ENCODE measurements at places on chromosomes 11 and 22.
A peak's percentile ranks its signal among the peaks of the same experiment; 100 is the strongest.

DNA sequence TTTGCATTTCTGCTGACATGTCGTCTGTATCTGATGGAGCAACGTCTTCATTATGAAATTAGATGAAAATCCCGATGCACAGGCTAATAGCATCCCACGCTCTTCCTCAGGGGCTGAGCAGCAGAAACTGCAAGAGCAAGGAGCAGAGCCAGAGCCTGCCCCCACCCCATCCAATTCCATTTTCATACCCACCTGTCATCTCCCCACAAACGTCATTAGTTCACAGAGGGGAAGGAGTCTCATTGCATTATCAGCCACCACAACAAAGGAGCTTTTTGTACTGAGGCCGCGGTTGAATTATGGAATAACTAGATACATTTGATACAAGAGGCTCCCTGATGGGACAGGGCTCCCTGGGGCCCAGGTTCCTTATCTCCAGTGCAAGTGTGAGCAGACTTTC is 515.0 kb downstream of the NTM start:
- no peak for DNase-seq

DNA sequence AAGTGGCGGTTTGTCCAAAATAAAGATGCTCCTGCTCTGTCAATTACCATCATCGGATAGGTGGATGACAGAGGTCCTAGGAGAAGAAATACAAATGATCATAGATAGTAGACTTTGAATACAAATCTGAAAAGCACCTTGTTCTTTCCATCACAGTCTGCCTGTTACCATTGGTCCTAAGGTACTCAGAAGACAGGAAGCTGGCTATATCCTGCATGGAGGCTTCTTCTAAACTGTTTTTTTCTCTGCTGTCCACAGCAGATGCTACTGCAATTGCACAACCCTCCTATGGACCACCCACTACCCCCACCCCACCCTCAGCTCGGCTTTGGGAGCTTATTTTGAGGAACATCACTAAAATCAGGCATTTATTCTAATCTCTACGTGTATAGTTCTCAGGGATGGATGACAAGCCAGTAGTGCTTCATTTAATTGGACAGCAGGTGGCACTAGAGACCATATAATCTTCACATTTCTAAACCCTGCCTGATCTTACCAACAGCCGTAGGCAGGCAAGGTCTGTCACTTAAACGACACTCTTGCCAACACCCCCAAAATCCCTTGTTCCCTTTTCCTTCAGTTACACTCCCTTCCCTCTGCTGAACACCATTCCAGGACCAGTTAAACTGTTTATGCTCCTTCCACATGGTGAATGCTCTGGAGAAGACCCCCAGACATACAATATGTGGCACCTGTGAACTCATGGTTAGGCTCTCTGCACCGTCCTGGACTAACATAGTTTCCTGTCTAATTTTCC is 6.6 kb upstream of the PTS start:
- peak; percentile 4 for DNase-seq

- no peak for DNase-seq
Observed at GRCh38 chr11:105673089-105673488, 63.2 kb downstream of the GRIA4 start.

- no peak for DNase-seq
Observed at GRCh38 chr22:45493286-45493771, 9.4 kb upstream of the FBLN1 start.

DNA sequence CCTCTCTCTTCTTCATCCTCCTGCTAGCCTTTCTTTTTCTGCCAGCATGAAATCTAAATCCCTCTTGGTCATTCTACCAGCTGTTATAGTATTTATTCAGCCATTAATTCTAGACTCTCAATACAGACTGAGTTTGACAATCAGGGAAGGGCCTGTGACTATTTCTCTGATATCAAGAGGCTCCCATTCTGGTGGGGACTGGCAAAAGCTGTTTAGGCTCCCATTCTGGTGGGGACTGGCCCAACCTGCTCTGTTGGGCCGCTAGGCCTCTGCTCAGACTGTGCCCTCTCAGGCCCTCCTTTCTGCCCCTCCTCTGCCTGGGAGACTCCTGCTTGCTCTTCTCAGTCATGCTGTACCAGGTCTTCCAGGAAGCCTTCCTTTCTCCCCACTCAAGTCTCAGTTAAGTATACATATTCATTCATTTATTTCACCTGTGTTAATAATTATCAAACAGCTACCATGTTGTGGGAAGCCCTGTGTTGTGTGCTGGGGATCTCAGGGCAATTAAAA is 323.7 kb upstream of the NARS2 start:
- DNase-seq = no peak

DNA sequence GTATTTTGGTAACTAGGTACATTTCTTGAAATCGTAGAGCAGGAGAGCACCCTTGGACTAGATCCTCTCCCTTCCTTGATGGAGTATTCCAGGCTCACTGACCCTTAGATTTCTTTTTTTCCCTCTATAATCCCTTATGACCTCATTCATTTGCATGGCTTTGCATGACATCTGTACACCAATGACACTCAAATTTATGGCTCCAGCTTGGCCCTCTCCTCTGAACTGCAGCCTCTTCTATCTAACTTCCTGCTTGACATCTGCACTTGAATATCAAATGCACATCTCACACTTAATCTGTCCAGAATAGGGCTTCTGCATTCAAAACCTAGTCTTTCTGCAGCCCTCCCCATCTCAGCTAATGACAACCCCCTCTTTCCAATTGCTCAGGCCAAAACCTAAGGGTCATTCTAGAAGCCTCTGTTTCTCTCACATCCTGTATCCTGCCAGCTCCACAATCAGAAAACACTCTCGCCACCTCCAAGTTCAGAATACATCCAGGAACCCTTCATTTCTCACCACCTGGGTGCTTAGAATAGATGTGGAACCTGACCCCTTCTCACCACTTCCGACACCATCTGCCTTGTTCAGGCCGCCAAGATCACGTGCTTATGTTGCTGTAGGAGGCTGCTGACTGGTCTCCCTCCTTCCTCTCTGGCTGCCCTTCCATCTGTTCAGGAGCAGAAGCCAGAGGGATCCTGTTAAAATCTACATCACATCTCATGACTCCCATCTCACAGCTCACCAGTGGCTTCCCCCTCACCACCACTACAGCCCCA is 138.9 kb upstream of the MTNR1B start:
- no peak for DNase-seq

DNA sequence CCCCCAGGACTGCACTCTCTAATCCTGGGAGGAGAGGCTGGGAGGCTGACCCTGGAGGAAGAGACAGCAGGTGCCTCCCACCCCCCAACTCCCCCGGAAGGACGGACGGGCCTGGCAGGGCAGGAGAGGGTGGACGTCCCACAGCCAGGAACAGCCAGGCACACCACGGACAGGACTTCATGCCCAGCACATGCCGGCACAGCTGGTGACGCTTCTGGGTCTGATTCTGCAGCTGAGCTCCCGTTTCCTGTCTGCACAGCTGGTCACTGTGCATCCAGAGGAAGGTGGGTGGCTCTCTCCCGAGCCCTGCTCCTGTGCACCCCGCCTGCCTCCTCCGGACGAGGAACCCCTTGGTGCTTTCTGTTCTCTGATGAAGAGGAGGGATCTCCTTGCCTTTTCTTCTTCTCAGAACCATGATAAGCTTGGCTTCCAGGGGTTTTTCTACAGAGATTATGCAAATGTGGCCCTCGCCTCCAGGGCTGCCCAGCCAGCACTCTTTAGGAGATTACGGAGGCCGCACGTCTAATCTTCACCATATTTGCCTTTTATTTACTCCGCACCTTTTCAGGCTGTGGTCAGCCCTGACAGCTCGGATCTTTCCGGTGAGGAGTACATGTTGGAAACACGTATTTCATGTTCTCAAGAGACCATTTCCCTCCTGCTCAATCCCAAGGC is 1295.8 kb downstream of the BRD1 start:
- DNase-seq = peak; percentile 28

DNA sequence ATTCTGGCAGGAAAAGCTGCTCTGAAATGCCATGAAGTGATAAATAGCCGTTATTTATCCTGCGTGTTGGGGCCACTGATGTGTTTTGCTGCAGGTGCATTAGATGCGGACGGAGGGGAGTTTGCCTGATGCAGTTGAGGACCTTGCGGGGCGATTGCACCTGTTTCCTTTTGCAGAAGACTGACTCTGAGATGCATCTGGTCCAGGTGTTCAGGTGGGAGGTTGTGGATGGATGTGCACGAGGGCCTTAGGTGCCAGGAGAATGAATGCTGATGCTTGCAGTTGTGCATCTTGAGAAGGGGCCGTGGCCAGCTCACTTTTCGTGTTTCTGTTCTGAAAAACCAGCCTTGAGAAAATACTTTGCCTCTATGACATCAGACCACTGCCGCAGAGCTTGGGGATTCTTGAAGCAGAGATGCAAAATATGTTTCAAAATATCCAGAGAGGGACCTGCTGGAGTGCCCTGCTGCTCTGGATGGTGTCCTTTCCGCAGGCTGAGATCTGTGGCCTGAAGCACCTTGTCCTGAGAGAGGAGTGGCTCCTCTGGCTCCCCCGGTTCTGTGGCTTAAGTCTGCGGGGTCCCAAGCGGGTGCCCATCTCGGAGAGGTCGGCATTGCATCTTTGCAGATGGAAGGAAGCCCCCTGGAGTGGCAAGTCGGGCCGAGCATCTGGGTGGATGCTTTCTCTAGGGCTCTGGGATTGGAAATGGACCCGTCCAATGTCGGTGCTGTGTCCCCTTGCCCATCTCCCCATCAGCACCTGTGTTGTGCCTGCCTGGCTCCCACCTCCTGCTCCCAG is 1031.1 kb downstream of the TBC1D22A start:
- no peak for DNase-seq

- no peak for DNase-seq
Observed at GRCh38 chr11:98587884-98588283, 432.9 kb upstream of the CNTN5 start.

DNA sequence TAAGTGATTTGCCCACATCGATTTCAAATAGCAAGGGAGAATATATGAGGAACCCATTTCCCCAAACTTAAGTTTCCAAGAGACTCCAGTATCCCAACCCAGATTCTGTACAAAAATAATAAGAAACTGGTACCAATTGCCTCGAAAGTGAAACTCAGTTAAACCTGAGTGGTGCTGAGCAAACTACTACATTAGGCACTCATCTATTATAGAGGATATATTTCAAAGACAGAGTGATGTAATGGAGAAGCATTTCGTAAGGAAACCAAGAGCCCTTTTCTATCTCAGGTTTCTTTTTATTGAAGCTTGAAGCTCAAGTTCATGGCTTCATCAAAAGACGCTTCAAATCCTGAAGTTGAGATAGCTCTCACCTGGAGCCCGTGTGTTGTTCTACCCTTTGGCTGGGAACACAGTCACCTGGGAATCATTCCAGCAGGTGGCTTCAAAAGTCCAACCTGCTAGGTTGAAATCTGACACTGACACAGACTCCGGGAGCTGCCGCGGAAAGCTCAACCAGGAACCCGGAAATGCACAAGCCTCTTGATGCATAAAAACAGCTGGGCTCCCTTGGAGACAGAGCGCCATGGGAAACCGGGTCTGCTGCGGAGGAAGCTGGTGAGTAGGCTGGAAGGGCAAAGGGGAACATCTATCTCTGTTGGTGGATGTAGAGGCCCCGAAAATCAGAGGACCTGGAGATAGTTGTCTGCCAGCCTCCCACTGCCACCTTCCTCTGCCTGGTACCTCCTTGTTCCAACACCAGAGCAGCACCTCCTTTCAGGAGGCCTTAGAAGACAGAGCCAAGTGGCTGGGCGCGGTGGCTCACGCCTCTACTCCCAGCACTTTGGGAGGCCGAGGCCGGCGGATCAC is at the start of gene C11orf52:
TSS of gene C11orf52 (plus strand) at position 524 of the 867 bp plus-strand sequence. CDS start at position 584, 60 bp downstream.
- no peak for DNase-seq

- DNase-seq = no peak
Observed at GRCh38 chr22:45968003-45968650, 8.8 kb downstream of the WNT7B start.

DNA sequence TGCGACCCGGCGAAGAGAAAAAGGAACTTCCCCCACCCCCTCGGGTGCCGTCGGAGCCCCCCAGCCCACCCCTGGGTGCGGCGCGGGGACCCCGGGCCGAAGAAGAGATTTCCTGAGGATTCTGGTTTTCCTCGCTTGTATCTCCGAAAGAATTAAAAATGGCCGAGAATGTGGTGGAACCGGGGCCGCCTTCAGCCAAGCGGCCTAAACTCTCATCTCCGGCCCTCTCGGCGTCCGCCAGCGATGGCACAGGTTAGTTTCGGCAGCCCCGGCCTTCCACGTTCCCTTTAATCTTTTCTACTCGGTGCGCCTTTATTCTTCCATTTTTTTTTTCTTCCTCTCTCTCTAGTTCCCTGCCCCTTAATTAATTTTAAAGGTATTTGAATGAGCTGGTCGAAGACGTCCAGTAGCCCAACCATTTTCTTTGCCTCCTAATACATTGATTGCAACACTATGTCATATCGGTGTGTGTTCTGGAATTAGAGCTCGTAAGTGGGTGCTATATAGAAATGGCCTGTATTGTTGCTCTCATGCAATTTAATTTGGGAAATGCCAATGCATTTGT is 537 bp downstream of the EP300 start:
- no peak for DNase-seq

DNA sequence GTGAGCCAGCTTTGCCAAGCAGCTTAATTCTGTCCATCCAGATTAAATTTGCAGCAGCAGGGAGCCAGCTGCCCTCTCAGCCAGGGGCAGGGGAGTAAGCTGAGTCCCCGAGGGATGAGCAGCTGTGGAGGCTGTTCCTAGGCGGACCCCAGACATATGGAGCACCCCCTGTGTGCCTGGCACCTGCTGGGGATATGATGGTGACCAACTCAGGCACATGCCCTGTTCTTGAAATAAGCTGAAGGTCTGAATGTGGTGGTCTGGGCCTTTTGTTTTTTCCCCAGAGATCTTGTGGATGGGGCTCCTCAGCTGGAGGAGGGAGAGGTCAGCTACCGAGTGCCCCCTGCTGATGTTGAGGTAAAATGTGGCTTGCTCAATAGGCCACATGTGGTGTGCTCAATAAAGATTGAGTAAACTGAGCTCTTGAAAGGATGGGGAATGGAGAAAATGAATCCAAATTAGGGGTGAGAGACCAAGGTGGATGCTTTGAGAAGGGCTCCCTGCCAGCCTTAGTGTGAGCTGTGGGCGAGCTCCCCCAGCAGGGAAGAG is 103.3 kb upstream of the NNMT start:
- DNase-seq = no peak

- DNase-seq = no peak
Observed at GRCh38 chr11:114208377-114208776, 87.8 kb upstream of the NNMT start.

All from anterior cingulate cortex (tissue), 58 donors.